ENCODE measurements at places on chromosomes 13 and 19.
A peak's percentile ranks its signal among the peaks of the same experiment; 100 is the strongest.

- DNase-seq: no peak
Measured at GRCh38 chr19:53102756-53103233, 427 bp downstream of the ZNF160 start.

GRCh38 chr13:110236831-110237261 lies 70.1 kb downstream of the COL4A1 start:
- no peak for DNase-seq

GRCh38 chr19:1522838-1523237 lies 1.0 kb upstream of the PLK5 start:
- no peak for DNase-seq

DNA sequence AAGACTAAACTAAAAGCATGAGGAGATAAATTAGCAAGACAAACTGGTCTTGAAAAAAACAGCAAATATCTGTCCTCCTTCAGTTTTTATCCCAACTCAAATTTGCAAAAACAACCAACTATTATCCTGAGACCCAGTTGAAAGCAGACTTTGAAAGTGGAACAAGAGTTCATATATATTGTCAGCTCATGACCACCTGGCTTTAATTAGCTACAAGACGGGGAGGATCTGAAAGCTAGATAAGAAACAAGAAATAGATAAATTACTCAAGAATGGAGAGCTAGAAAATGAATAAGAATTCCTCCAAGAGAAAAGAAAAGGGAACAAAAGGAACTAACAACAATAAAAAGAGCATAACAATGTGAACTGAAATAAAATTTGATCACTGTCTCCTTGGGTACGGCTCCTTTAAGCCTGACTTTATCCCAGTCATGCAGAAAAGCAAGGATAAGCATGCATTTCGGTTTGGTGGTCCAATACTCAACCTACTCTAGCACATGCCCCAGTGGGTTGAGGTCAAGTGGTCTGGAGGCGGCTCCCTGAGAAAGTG lies 246.9 kb downstream of the DCLK1 start:
- no peak for DNase-seq

DNA sequence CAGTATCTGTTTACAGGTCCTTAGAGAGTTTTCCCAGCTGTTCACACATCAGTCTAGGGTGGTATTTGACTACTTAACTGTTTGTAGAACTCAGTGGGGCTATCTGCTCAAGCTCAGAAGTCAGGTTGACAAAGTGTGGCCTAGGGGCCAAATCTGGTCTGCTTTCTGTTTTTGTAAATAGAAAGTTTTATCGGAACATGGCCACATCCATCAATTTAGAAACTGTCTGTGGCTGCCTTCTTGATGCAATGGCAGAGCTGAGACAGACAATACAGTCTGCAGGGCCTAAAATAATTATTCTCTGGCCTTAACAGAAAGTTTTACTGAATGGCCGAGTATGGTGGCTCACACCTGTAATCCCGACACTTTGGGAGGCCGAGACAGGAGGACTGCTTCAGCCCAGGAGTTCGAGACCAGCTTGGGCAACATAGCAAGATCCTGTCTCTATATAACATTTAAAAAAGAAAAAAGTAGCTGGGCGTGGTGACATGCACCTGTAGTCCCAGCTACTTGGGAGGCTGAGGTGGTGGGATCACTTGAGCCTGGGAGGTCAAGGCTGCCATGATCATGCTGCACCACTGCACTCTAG lies 2.4 kb downstream of the SMG9 start:
- DNase-seq: no peak

- no peak for DNase-seq
Measured at GRCh38 chr13:109548374-109548773, 238.0 kb downstream of the IRS2 start.

- no peak for DNase-seq
Measured at GRCh38 chr19:50831026-50831396, 2.4 kb downstream of the KLK15 start.

- no peak for DNase-seq
Measured at GRCh38 chr13:20446405-20446804, 79.3 kb downstream of the CRYL1 start.

DNA sequence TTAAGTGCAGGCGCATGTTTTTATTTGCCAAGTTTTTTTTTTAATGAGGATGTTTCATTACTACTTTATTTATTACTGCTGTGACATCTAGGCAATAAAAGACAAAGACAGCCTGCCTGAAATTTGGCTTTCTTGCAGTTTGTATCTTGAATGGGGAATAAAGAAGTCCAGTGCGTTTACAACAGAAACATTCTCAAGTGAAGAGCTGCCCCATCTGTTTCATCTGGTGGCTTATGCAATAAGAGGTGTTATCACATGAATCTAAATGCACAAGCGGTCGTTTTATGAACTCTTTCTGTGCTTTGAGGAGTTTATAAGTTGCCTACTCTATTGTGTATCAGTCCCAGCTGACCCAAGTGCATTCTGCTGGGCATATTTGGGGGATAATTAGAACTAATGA lies 12.6 kb upstream of the MAB21L1 start:
- DNase-seq: no peak

DNA sequence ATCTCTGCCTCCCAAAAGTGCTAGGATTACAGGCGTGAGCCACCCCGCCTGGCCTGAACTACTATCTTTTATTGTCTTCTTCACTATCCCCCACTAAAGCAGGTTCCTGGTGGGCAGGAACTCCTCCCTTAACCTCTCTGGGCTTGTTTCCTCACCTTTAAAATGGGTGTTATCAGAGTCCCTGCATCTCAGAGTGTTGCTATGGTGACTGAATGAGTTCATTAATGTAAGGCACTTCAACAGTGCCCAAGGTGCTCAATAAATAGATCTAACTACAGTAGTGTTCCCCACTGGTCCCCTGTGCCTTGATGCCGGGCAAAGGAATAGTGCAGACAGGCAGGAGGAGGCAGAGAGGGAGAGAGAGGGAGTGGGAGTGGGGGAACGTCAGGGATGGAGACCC lies 20.5 kb downstream of the CCDC97 start:
- DNase-seq: no peak

- no peak for DNase-seq
Measured at GRCh38 chr13:77353995-77354394, 27.1 kb upstream of the MYCBP2 start.

DNA sequence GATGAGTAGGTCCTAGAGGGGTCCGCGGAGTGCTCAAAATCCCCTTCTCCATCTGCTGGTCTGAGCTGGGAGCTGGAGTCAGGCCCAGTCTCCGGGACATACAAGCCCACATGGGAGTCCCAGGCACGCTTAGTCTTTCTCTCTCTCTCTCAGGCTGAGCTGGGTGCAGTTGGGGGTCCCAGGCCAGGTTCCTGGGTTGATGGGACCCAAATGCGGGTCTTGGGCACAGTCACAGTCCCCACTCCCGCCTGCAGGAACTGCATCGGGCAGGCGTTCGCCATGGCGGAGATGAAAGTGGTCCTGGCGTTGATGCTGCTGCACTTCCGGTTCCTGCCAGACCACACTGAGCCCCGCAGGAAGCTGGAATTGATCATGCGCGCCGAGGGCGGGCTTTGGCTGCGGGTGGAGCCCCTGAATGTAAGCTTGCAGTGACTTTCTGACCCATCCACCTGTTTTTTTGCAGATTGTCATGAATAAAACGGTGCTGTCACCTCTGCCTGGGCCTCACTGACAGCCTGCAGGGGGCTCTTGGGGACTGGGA lies 23.8 kb downstream of the CYP4F12 start:
- DNase-seq: no peak

GRCh38 chr13:111343186-111343805 lies 22.9 kb downstream of the TEX29 start:
- no peak for DNase-seq

DNA sequence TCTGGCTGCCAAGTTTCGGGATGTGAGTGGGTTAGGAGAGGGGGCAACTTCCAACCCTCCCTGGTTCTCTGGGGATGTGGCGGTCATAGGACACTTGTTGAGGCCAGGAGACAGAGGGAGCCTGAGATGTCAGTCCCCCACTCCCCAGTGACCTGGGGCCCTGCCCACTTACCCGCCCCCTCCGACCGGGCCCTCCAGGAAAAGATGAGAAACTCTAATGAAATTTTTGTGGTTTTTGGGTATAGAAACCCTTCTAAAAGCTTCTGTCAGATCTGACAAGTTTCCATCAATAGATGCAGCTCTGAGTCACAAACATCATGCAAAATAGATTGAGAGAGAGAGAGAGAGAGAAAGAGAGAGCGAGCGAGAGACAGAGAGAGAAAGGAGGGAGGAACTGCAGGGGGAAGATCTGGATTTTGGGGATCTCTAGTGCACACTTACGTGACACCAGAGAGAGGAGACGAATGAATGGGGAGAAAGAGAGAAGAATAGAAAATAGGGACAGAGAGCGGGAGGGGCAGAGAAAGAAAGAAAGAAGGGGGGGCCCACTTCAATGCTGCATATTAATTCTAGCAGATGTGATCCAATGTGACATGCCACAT lies 94.0 kb downstream of the PTPRS start:
- DNase-seq: peak; percentile 26

DNA sequence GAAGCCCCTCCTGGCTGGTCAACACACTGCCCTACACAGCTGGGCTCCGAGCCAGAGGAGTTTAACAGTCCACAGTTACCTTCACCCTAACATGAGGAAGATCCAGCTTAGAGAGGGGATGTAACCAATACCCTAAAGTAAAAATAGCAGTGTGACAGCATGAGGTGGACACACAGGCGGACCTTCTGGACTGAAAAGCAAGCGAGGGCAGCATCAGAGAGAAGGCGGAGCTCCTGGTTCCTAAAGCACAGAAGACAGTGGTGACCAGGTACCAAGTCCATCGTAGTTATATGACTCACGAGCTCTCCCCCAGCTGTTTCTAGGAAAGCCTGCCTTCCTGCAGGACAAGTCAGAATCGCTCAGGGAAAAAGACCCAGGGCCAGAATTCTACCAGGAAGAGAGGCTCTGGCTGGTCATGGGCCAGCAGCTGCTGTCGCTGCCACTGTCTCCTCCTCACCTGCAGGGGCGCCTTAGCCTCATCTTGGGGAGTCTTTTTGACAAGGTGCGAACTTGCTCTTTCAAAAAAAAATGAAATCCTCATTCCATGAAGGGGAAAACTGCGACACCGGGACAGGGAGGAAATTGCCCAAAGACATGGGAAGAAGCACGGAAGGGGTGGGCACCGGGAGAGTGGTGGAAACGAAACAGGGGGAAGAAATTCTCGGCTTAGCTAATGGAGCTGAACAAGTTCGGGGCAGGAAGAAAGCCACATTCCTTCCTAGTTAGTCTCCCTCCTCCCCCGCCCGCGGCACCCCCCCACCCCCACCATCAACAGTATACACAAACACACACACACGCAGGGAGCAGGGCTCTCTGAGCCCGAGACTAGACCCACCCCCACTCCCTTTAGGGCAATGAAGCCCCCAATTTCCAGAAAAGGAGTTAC lies 1.7 kb downstream of the ELL start:
- no peak for DNase-seq

DNA sequence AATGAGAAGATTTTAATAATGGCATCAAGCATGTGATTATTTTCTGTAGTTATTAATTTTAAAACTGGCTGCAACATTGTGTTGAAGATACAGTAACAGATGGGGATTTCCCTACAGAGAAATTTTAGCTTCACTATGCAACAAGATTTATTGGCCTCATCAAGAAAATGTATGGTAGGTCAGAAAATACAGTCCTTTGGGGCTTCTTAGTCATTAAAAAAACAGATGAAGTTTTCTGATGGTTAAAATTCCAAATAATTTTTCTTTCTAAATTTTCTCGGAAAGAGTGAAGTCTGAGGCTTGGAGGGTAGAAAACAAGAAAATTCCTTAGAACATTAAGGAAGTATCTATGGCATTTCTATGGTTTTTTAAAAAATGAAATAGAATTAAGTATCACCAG lies 1790.8 kb upstream of the PCDH20 start:
- no peak for DNase-seq

GRCh38 chr19:55369653-55370304 lies 484 bp downstream of the IL11 start:
- DNase-seq: no peak

DNA sequence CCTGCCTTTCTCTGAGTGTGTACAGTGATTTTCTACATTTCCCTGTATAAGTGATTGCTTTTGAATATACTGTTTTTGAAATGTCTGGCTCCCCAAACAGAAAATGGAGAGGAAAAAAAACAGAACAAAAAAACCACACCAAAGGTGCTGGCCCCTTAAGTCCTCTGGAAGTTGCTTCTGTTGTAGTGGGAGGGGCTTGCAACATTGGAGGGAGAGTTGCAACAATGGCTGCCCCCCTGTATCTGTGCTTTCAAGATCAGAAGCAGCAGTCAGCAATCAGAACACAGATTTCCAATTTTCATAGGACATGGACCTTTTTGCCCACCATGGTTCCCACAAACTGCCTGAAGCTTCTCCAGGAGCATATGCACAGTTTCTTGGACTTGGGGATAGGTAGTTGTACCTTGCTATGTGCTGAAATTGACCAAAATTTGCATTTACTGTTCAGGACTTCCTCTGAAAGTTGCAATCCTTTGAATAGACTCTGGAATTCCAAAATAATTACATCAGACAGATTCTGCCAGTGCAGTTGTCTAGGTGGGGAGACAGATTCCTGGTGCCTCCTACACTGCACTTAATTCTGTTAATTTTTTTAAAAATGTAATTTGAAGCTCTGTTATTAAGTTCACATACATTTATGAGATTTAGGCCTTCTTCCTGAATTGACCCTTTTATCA lies 13.8 kb downstream of the BIVM start:
- no peak for DNase-seq

DNA sequence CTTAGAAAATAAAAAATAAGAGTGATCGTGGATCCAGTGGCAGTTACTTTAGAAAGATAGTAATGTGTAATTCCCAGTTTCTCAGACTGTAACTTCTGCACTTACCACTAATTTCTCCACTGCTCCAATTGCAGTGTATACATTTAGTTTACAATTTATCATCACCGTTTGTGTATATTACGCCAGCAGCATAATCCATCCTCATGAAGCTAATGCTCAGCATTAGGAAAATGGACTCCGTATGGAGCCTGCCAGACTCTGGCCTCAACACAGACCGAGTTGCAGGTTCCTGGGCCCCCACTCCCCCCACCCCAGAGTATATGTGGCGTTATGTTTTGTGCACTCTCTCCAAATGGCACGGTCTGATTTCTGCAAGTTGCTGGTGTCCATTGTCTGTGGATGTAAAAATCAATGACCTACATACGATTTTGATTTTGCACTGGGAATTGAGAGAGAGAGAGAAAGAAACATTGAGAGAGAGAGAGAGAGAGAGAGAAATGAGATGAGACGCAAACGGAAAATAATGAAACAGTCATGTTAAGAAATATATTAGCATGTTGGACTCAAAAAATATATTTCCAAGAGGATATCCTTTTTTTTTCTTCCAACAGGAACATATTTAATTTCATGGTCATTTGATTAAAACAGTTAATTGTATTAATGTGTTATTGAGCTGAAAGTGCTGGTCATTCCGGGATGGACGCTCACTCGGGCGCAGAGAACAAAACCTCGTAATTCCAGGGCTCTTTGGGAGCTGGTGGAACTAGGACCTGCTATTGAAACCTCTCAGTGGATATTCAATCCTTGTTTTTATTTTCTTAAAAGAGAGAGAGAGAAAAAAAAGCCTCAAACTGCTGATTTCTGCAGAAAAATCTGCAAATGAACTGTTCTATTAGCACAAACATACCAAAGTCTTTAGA lies 278.8 kb downstream of the TSHZ3 start:
- no peak for DNase-seq
